ENCODE measurements at places on chromosomes 2 and 18. TPM values are rescaled to one million over a fixed set of nuclear protein-coding genes. Genes with fewer than 3 reads are reported as not detected.

- DNase-seq = no peak
Observed at GRCh38 chr18:25990473-25990872, 99.9 kb downstream of the SS18 start.

DNA sequence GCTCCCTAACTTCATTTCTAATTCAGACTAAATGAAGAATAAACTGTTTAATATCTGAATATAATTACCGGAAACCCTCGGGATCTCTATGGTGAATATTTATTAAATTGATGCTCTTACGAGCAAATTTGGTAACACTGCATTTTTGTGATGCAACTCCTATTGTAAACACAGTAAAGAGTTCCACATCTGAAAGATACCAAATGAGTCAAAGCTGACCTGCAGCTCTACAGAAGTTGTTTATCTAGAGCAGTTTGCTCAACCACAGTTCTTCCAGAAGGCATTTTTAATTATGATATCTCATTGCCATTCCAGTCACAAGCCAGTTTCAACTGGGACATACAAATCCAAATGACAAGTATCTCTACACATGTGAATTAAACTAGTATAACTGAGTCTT is 129.7 kb downstream of the PKP4 start:
- DNase-seq = no peak

- no peak for DNase-seq
Observed at GRCh38 chr2:187354661-187355060, 93.4 kb downstream of the CALCRL start.

DNA sequence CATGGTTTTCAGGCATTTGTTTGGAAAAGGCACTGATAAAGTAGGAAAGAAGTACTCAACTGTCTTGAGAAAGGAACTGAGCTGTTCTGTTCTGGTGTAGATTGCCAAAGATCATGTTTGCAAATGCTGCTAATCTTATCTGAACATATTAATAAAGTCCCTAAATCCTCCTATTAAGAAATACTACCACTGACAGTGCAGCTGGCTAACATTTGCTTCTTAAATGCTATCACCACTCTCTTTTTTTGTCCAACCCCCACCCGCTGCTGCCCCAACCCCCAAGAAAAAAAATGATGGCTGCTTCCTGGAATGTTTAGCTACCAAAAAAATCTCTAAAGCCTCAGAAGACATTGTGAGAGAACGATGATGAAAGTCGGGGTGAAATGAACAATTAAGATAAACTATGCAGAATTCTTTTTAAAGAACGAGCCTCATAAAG is 130.7 kb downstream of the CCBE1 start:
- DNase-seq = no peak

- no peak for DNase-seq
Observed at GRCh38 chr2:203918264-203918663, 18.3 kb upstream of the ICOS start.

Gene IL1B
- 1.7 TPM for total RNA-seq

DNA sequence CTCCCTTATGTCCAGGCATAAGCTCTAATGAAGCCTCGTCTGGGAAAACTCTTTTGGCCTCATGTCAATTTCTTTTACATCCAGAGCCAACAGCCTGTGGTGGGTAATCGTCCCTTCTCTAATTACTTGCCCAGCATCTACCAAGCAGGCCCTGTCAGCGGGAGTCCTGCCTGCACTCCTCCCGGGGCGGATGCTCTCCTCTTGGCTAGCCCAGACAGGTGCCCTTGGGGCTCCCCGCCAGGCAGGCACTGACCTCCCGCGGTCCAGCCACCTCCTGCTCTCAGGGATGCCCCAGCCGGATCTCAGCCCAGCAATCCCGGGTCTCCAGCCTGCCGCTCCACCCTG is 74.2 kb downstream of the NCAPH start:
- no peak for DNase-seq

Gene ANKRD30BL
- not detected for total RNA-seq

Gene SMIM21
- total RNA-seq = not detected

DNA sequence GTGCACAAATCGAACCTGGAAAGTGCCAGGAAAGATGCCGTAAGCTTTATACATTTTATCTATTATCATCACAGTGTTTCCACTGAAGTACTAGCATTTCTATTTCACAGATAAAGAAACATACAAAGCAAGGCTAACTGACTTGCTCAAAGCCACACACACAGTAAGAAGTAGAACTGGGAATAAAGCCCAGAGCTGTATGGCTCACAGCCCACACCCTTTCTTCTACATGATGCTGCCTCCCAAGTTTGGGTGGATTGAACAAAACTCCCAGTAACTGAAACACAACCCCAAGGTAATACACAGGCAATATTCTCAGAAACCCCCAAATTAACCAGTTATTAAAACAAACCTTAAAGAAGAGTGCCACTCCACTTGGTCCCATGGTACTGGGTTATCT is 11.2 kb downstream of the SAP130 start:
- no peak for DNase-seq

DNA sequence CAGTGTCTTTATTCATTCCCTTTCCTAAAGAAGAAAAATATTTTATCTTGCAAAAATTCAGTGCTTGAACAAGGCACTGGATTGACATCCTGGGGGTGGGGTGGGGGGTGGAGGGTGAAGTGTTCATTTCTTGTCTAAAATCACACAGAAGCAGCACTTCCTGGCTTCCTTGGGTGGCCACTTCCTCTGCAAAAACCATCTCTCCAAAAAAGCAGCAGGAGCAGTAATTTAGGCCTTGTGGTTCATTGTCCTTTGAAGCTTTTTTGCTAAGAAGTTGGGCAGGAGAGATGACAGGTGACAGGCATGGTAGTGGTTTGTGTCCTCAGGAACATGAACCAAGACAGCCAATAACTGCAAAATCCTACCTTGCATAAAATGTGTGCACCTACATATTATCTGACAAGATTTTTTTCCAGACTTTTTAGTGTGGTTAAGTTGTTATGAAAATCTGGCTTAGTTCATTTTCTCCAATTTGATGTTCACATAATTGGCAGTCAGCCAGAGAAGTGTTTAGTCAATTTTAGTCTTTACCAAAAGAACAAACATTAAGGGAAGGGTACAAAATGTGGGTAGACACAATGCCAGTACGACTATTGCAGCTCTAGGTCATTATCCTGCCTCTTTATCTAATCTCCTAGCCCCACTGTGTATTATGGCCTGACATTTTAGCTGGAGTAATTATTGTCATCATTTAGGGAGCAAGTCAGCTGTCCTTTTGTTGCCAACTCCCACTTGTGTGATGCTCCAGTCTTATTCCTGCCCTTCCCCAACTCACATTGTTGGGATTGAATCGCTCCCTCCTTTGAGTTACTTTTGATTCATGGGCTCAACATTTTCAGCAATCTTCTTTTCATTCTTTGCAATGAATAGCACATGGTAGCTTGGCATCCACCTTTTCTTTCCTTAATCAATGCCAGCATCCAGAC is 177.2 kb downstream of the MYO3B start:
- no peak for DNase-seq

DNA sequence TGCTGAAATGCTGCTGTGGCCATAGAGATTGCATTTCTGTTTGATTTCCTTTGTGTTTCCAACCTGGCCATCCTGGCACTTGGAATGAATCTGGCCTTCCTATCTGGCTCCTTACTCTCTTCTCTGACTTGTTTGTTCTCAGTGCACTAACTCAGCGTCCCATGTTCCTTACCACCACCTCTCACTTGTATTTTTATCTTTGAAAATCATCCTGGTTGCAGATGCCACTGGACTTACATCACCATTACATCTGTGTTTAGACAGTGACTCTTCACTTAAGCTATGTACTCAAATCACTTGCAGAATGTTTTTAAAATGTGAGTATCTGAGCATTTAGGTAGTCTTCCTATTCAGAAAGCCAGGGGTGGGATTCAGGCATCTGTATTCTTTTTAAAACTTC is 239.5 kb downstream of the WDR7 start:
- DNase-seq = no peak

Gene SPATA3
- not detected for total RNA-seq
